Omental fat pad (tissue), 4 donors: ENCODE measurements at places on chromosomes 12 and 14. TPM values are rescaled to one million over a fixed set of nuclear protein-coding genes. Genes with fewer than 3 reads are reported as not detected.

GRCh38 chr14:89586258-89587135, 169.5 kb upstream of the FOXN3 start:
- DNase-seq = no peak

GRCh38 chr12:49990273-49990672, 17.5 kb downstream of the AQP6 start:
- no peak for DNase-seq

DNA sequence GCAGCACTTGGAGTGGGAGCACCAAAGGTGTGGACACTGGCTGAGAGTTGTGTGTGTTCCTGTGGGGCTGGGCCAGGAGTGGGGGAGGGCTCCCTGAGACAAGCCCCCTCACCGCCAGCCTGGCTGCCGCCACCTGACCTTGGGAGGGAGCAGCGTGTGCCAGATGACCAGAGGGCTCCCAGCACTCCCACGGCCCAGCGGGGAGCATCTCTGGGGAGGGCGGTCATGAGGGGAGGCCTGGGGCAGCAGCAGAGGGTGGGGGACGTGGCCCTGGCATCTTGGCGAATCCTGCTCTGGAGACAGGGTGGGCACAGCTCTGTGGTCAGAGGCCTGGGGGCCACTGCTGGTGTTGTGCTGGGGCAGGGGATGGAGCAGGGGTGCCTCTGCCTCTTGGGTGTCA, 10.7 kb downstream of the CEP170B start:
- DNase-seq = no peak

The LARP4 gene
- total RNA-seq = 44.5 TPM
